ENCODE measurements at places on chromosomes 4 and X. TPM values are rescaled to one million over a fixed set of nuclear protein-coding genes. Genes with fewer than 3 reads are reported as not detected.

UGT2A1 gene
- 0.09 TPM for polyA plus RNA-seq

ATP1B4 gene
- 325 TPM for polyA plus RNA-seq

CPLX1 gene
- 0.40 TPM for polyA plus RNA-seq

SHROOM2 gene
- 1.7 TPM for polyA plus RNA-seq

CORIN gene
- 1.4 TPM for polyA plus RNA-seq
